Nucleus accumbens (tissue), 56 donors: ENCODE measurements at places on chromosomes 3 and 15.

GRCh38 chr15:40439461-40439959 is 1.2 kb upstream of the BAHD1 start:
- DNase-seq = no peak

DNA sequence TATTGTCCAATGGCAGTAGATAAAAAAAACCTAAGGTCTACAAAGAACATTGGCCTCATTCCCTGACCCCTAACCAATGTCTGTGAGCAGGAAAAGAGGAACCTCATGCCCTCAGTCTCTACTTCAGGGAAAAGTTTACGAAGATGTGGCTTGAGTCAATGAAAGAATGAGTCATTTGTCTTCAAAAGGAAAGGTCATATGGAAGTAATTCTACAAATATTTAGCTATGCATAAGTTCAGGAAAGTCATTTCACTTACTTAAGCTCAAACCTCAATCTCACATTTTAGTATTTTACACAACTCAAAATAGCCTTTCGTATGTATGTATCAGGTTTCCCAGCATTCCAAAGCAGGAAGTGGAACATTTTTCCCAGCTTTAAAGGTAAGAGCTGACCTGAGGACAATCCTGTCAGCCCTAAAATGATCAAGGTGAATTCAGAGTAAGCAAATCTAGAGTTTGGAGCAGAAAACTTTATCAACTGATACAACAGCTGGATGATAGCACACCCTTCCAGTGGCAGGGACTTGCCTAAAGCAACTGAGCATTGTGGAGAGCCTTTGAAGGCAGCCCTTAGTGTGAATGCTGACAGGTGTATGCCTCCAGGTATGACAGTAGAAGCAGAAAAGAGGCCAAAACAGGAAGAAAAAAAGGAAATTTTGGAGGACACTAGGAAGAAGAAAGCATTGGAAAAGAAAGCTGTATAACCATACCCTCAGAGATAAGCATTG is 53.9 kb upstream of the ACKR4 start:
- no peak for DNase-seq

GRCh38 chr3:139917226-139917785 is 17.7 kb upstream of the CLSTN2 start:
- DNase-seq = no peak

DNA sequence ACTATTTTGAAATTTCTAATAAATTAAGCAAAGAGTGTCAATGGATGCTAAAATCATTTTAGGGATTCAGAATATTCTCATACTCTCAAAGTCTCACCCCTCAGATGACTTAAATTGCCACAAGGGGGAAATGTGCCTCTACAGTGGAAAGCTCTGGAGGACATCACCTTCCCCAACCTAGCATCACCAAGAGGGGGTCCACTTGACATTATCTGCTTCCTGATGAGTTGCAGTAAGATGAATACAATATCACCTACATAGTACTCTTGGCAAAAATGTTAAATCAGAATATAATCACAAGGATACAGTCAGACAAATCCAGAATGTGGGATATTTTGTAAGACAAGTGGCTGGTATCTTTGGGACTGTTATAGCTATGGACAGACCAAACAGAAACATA is 290.1 kb downstream of the MFSD1 start:
- no peak for DNase-seq

GRCh38 chr3:155853214-155854140 is 750 bp downstream of the SLC33A1 start:
- peak; percentile 68 for DNase-seq

GRCh38 chr15:60408463-60408981 is 10.7 kb upstream of the ANXA2 start:
- no peak for DNase-seq

- DNase-seq = no peak
These were observed 35.1 kb downstream of the USP3 start for GRCh38 chr15:63539521-63539920.

DNA sequence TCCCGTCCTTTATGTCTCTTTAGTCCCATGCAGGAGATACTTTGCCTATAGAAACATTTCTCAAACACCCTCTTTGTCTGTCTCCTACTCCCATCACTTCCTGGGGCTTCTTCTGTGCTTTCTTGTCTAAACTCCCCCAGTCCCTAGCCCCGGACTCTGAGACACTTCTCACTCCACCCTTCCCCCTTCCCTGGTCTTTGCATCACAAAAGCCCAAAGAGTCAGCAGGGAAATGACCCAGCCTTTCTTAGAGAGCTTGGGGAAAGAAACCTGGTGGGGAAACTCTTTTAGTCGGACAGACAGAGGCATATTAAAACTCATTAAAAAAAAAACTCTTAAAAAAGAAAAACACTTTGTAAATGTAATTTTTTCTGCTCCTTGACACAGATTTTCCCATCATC is 211.2 kb downstream of the TJP1 start:
- no peak for DNase-seq

- DNase-seq = no peak
These were observed 59.2 kb upstream of the TRAK1 start for GRCh38 chr3:42031808-42032480.

DNA sequence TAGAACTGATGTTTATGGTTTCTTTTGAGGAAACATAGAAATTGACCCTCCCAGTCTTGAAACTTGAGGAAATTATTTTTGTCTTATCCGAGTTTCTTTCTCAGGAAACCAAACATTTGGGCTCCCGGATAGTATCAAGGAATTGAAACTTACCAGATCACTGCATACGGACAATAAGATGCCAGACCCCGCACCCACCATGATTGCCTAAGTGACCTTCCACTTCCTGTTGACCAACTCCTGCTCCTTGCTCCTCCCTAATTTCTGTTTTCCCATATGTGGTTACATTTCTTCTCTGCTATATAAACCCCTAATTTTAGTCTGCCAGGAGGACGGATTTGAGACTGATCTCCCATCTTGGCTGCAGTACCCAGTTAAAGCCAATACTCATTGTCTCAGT is 118.4 kb upstream of the TPRG1 start:
- DNase-seq = no peak

GRCh38 chr3:129276385-129276784 is 2.3 kb upstream of the HMCES start:
- no peak for DNase-seq

GRCh38 chr3:40980467-40980866 is 218.8 kb upstream of the CTNNB1 start:
- no peak for DNase-seq

DNA sequence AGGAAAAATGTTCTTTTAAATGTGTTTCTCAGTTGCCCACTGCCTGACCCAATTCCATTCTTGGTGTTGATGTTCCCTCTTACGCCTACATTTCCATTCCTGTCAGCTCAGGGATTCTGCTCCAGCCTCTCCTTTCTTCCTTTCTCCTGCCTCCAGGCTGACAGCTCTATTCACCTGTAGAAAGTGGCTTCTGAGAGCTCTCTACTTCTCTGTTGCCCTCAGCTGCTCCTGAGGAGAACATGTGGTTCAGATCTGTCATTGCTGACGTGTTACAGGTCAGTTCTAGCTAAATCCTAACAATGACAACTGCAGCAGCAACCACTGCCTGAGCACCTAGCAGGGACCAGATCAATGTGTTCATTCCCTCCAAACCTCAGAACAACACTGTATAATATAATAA is 144.9 kb upstream of the PLAAT1 start:
- no peak for DNase-seq

- peak; percentile 59 for DNase-seq
These were observed 17.1 kb downstream of the TRAIP start for GRCh38 chr3:49839193-49839809.

DNA sequence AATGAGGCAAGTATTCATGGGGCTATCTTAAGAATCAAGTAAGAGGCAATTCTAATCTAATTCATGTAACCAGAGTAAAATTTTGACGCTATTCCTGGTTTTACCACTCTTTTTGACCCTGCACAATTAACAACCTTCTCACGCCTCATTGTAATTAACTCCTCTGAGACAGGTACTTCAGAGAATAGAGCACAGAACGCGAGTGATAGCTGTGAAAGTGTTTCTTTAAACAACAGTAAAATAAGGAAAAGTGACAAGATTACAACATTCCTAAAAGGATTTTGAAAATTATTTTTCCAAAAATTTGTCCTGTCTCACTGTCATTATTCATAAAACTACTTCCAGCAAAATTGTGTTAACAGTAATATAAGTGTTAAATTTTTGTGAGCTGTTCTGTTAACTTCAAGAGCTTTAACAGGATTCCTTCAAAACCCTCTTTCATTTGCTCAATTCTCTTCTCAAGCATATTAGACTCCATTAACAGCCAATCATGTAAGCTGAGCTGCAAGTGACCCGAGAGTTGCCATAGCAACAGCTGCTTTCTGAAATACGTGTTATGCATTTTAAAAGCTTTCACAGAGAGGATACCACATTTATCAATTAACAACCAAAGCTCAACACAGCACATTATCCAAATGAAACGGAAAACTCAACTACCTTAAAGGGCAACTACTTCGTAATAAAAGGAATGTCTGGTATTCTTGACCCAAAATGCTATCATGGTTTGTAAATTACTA is 93.1 kb downstream of the STAG1 start:
- peak; percentile 43 for DNase-seq

- no peak for DNase-seq
These were observed 91.0 kb downstream of the PPARG start for GRCh38 chr3:12379640-12380429.

GRCh38 chr3:188280627-188281026 is 126.7 kb downstream of the LPP start:
- no peak for DNase-seq

DNA sequence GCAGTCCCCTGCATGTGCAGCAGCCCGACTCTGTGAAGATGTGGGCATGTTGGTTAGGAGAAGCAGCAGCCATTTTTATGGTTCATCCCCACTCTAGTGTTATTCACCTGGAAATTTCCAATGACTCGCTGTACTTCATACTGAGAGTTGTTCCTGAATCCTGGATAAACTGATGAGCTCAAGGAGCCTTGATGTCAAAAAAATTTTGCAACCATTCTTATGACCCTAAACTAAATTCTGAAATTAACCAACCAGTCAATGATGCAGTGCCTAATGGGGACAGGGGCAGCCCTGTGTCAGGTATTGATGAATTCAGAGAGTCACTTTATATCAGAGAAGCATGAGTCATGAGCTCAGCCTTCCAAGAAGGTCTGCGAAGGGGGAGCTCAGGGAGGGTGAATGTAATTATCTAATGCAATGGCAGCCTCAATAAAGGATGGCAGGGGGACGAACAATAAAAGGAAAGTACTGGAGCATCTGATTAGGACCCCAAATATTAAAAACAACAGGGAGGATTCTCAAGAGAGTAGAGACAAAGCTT is 108.4 kb upstream of the VEPH1 start:
- no peak for DNase-seq

DNA sequence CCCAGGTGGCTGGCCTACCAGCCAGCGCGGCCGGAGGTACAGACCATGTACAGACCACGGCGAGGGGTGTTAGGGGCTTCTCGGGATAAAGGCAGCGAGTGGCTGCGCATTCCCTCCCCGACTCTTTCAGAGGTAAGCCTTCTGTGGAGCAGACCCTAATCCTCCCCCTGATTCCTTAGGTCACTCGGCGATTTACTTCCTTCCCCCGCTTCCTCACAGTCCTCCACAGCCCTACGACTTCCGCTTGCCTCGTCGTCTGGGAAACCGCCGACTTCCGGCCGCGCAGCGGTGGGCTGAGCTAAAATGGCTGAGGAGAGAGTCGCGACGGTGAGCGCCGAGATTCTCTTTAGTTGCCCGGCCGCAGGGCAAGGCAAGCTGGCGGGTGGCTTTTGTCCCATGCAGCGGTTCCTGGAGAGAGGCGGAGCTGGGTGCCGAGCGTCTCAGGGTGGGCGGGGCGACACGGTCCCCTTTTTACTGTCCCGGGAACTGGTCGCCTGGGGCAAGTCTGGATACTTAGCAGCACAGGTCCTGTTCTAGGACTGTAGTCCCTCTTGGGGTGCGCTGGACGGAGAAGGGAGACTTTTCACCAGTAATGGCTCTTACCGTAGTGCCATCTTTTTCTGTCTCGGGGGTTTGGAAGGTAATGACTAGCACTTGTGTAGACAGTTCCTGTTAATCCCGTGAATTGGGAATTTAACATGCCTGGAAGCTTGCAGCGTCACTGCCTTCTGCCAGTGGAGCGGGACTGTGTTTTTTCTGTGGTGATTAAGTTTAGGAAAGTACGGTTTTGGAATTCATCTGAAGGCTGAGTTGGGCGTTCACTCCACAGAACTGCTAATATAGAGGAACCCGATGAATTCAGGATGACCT is at the start of the genes BBS4 and HIGD2B:
Gene BBS4 (plus strand): TSS at position 283 of the 870 bp plus-strand sequence. CDS start 21 bp downstream, at position 304.
Gene HIGD2B (minus strand): TSS at position 258 of the 870 bp plus-strand sequence. CDS start 9,808 bp downstream, outside the sequence.
- DNase-seq = no peak

DNA sequence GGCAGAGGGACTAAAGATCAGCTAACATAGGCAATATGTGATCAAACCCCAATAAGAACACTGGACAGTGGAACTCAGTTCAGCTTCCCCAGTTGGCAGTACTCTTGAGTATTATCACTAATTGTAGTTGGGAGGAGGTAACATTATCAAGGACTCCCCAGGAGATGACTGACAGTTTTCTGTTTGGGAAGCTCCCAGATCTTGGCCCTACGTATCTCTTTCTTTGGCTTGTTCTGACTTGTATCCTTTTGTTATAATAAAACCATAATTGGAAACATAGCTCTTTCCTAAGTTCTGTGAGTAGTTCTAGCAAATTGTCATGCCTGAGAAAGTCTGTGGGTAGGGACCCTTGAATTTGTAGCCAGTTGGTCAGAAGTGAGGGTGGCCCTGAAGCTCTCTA is 316.4 kb downstream of the ZNF621 start:
- no peak for DNase-seq

DNA sequence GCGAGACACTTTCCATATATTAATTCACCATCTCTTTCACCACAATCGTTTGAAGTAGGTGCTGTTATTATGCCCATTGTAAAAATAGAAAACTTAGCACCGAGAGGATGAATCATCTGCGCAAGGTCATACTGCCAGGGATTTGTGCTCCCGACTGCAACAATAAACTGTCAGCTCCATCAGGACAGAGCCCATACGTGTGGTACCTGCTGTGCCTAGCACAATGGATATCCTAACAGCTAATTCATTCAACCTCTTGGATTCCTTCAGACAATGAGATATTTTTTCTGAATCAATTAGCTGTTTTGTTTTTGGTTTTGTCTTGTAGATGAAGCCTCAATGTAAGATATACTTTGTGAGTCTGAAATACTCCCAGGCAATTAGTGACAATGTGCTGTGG is 32.3 kb upstream of the PROK2 start:
- no peak for DNase-seq

DNA sequence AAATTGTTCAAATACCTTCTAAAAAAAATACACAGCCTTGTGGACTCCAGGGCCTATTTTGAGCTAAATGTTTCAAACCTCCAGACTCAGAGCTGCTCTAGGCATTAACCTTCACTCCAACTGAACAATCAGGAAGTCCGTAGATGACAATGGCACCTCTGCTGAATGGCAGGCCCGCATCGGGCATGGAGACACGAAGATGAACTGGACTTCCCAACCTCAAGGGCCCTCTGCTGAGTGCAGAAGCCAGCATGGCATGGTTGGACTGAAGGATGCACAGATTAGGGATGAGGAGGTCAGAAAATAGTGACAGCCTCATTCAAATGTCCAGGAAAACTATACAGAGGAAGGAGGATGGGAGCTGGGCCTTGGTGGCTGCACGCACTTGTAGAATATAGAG is 2.2 kb downstream of the FAM174B start:
- no peak for DNase-seq

GRCh38 chr3:38491215-38491614 is 4.9 kb upstream of the EXOG start:
- DNase-seq = no peak

- peak; percentile 27 for DNase-seq
These were observed 20.4 kb upstream of the NFKBIZ start for GRCh38 chr3:101828691-101829436.
